OCI-M1 (cell line): ENCODE measurements at places on chromosomes 4 and X.

GRCh38 chrX:45515262-45516215 lies 314.9 kb upstream of the DIPK2B start:
- DNase-seq = peak; percentile 62

DNA sequence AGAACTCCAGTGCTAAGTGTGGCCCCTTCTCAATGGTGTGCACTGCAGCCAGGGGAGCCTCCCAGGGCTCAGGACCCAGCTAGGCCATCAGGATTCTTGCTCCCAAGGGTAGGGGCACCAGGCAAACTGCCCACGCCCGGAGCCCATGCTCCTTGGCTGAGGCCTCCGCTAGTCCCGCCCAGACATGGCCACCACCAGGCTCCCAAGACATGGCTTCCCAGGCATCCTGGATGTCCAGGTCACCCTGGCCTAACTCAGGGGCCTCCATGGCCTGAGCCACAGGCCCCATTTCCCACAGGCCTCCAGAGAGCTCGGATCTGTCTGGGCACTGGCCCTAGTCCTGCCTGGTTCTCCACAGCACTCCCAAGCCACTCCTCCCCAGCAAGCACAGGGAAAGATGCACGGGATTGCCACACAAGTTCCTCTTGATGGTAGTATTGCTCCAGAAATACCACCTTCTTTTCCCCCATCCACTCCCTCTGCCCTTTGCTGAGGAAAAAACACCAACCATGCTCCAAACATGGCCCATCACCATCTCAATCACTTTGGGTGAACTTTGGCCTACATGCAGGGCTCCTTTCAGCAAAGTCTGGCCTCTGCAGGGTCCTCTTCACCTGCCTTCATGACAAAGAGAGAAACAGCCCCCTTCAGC lies 274.7 kb upstream of the AGTR2 start:
- DNase-seq = no peak

DNA sequence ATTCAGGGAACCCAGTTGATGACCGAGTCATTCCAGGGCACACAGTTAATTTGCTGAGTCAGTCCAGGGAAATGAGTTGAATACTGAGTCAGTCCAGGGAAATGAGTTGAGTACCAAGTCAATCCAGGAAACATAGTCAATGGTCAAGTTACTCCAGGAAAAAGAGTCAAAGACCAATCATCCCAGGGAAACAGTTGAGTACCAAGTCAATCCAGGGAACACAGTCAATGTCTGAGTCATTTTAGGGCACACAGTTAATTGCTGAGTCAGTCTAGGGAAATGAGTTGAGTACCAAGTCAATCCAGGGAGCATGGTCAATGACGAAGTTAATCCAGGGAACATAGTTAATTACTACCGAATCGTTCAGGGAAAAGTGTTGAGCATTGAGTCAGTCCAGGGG lies 754.4 kb downstream of the NLGN4X start:
- DNase-seq = peak; percentile 2

DNA sequence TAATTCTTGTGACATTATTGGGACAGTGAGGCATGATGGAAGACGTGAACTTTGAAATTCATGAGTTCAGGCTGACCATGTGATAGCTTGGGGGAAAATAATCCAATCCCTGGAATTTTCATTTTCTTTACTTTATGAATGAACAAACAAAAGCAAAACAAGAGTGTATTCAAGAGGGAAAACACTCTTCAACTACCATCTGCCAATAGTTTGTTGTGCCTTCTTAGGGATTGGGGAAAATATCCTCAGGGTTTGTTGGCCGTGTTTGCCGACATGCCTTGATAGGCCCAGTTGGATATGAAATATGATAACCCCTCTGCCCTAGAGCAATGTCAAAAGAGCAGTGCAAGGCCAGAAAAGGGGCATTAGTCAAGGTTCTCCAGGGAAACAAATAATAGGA lies 80.8 kb upstream of the CLNK start:
- no peak for DNase-seq

- DNase-seq = no peak
Measured at GRCh38 chrX:68940601-68941000, 111.8 kb downstream of the EFNB1 start.

- DNase-seq = no peak
Measured at GRCh38 chr4:3410401-3411135, 31.2 kb upstream of the HGFAC start.

- DNase-seq = no peak
Measured at GRCh38 chr4:26663888-26664287, 80.0 kb downstream of the TBC1D19 start.

DNA sequence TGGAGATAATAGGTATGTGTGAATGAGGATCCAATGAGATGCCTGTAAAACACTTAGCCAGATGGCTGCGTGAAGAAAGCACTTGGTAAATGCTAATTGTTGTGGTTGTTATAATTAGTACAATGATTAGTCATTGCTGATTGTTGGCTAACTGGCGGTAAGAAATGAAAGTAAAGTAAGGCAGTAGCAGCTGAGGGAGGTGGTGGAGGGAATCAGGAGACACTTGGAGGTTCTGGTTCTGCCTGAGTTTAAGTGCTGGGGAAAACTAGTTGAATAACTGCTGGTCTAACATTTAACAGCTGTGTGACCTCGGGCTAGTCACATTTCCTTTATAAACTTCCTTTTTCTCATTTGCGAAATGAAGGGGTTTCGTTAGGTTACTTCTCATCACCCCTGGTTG lies 30.9 kb downstream of the CD38 start:
- DNase-seq = peak; percentile 24

DNA sequence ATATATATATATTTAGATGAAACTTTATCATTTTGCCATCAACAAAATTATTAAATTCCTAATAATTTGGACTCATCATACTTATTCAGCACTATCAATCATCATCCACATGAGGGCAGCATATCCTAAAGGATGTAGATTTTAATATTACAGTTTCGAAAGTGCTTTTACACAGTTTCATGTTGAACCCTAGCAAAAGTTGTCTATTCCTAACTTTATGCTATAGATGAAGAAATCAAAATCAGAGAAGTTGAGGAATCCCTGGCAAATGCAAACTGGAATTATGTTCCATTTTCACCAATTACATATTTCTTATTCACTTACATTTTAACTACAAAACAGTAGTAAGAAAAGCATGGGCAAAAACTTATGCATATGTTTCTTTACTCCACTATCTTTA lies 36.6 kb upstream of the UGT2A1 start:
- peak; percentile 68 for DNase-seq

DNA sequence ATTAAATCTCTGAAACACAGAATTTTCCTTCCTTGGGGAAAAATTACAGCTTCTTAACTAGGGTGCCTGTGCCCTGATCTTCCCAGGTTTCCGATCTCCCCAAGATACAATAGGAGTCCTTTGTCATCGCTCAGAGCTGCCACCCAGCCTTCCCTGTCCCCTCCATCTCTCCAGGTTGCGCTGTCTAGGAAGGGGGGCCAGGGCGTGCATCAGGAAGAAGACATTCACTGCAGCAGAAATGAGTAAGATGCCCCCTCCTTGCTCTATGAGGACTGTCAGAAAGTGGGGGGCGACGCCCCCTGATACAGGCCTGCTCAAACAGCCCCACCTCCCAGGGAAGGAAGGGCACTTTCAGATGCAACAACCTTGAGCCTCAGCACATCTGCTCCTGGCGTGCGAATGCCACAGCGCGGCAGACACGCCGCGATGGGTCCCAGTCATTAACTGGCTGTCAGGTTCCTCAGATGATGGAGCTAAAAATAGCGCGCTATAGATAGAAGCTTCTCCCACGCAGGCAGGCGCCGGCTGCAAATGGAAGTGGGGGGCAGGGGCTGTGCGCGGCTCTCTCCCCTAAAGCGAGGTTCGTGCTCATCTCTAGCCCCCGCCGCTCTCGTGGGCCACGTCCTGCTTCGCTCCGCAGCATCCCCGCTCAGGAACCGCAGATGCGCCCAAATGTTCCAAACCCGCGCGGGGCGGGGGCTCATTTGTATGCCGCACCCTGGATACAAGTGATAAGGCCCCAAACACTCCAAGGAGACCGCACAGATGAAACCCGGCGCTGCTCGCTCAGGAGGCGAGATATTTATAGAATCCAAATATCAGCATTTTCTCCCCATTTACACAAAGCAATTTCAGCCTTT lies 57.6 kb upstream of the LGI2 start:
- DNase-seq = peak; percentile 72

GRCh38 chrX:152074163-152074562 lies 64.2 kb downstream of the MAGEA10 start:
- no peak for DNase-seq

DNA sequence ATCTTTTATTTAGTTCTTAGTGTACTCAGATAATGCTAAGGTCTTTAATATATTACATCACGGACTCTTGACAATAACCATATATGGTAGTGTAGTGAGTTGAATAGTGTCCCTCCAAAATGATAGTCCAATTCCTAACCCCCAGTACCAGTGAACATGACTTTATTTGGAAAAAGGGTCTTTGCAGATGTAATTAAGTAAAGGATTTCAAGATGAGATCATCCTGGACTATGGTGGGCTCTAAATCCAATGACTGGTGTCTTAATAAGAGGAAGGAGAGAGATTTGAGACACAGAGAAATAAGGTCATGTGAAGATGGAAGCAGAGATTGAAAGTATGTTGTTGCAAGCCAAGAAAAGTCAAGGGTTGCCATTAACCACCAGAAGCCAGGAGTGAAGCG lies 236.5 kb upstream of the DIPK2B start:
- no peak for DNase-seq

DNA sequence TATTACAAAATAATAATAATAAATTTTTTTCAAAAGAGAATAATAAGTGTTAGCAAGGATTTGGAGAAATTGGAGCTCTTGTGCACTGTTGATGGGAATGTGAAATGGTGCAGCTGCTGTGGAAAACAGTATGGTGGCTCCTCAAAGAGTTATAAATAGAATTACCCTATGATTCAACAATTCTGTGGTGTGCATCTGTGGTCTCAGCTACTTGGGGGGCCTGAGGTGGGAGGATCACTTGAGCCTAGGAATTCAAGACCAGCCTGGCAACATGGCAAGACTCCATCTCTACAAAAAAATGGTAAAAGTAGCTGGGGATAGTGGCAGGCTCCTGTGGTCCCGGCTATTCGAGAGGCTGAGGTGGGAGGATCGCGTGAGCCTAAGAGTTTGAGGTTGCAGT lies 19.6 kb downstream of the MND1 start:
- no peak for DNase-seq

DNA sequence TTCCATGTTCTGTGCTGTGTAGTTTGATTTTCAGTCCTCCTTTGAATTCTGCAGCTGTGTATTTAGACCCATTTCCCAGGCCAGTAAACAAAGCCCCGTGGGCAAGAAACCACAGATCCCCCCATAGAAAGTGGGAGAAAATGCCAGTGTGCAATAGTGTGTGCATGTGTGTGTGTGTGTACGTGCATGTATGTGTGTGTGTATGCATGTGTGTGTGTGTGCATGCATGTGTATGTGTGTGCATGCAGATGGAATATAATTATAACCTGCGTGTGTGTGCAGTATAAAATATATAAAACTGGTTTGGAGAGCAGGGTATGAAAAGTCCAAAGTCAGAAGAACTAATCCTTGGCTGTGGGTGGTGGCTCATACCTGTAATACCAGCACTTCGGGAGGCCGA lies 5.2 kb upstream of the CD99 start:
- DNase-seq = no peak

DNA sequence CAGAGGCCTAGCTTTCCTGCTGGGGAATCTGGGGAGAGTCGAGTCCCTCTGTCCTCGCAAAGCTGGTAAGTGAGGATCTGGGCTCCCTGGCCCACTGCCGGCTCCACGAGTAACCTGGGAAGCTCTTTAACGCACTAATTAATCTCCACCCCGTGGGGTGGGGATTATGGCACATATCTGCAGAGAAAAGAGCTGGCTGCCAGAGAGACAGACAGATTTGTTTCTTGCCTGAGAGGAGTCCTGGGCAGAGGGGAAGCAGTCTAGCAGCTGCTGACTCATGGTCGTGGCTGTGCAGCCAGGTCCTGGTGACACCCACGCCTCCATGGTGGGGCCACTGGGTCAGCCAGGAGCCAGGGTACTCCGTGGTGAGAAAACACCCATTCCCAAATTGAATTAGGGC lies 14.0 kb downstream of the SORCS2 start:
- DNase-seq = peak; percentile 15

- peak; percentile 43 for DNase-seq
Measured at GRCh38 chr4:156594624-156595023, 377.0 kb downstream of the PDGFC start.

- peak; percentile 34 for DNase-seq
Measured at GRCh38 chr4:81255524-81255923, 40.5 kb upstream of the PRKG2 start.

- peak; percentile 68 for DNase-seq
Measured at GRCh38 chr4:169627307-169627706, 6.9 kb downstream of the CLCN3 start.
